ENCODE measurements at places on chromosomes 2 and 18.

GRCh38 chr18:57207124-57207916, 60.4 kb downstream of the BOD1L2 start:
- no peak for DNase-seq

DNA sequence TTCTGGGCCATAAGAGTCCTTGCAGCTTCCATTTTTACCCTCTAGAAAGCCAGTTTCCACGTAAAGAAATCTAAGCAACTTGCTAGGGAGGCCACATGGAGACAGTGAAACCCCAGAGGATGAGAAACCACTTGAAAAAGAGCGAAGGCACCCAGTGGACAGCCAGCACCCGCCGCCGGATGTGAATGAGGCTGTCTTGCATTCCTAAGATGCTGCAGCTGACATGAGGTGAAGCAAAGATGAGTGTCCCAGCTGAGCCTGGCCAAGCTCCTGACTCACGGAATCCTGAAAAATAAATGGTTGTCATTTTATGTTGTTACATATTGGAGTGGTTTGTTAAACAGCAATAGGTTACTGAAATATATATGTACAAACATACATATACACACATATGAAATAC, 65.9 kb upstream of the STPG4 start:
- DNase-seq: no peak

DNA sequence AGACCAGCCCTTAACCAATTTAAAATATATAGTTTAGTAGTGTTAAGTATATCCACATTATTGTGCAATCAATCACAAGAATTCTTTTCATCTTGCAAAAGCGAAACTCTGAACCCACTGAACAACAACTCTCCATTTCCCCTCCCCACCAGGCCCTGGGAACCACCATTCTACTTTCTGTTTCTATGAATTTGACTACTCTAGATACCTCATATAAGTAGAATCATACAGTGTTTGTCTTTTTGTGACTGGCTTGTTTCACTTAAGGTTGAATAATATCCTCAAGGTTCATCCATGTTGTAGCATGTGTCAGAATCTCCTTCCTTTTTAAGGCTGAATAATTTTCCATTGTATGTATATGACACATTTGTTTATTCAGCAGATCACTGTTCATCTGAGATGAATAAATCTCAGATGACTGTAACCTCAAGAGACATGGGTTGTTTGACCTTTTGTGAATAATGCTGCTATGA, 8.1 kb upstream of the SOS1 start:
- peak; percentile 88 for DNase-seq

DNA sequence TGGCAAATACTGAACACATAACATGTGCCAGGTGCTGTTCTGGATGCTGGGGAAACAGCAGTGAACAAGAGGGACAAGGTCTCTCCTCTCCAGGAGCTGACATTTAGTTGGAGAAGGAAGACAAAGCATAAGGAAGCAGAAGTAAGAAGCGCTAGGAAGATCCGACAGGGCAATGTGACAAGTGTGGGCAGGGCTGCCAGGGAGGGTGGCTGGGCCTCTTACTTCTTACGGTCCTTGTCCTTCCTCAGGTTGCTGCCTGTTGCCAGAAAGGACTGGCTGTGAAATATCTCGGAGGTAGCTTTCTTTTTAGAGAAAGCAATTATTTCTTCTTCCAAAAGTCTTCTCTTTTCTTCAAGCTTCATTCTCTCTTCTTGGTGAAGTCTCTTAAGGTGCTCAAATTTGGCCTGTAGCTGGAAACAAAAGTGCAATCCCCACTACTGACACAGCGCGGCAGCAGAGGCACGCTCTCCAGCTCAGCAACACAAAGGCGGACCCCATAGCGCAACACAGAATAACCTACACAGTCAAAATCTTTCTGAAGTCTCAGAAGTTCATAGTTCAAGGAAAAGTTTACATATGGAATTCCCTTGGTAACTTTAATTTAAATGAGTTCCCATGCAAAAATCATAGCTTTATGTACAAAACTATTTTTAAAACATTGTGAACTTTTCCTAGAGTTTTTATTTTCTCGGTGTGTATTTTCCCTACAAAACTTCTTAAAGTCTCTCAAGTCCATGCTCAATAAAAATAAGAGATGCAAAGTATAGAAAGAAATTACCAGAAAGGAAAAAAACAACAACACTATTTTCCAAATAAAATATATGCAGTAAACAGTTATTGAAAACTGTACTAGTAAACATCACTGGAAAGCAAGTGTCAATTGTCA, 67.7 kb downstream of the SEPTIN10 start:
- peak; percentile 28 for DNase-seq

- DNase-seq: no peak
These were observed 223.8 kb downstream of the DLGAP1 start for GRCh38 chr18:4231260-4231659.

- no peak for DNase-seq
These were observed 715.8 kb upstream of the SOX11 start for GRCh38 chr2:4976407-4976806.

DNA sequence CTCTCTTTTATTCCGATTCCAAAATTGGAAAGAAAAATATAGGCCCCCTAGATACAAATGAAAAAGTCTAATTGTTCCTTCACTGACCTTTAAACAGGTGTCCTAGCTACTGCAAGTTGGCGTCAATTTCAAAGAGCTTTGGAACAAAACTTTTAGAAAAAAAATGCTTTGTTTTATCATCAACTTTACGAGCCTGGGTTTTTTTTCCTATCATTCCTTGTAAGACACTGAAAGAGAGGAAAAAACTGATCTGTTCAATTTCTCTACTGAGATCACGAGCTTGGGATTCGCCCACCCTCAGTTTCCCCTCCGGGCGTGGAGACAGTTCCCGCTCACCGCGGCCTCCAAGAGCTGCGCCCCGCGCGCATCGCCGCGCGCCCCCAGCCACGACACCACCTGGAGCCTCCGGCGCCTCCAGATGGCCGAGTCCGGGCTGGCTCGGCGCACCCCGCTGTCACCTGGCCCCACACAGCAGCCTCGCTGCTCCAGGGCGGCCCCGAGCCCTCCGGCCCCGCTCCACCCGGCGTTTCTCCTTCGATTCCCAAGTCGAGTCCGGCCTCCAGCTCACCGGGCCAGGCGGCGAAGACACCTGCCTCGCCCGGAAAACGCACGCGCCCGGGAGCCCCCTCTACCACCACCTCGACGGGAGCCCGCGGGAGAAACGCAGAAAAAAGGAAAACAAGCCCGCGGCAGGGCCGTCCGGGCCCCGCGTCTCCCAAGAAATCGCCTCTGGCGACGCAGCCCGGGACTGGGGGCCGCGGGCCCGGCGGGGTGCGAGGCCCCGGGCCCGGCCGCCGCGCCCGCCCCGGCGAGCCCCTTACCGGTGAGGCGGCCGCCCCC, 656 bp downstream of the TBC1D8 start:
- DNase-seq: no peak

DNA sequence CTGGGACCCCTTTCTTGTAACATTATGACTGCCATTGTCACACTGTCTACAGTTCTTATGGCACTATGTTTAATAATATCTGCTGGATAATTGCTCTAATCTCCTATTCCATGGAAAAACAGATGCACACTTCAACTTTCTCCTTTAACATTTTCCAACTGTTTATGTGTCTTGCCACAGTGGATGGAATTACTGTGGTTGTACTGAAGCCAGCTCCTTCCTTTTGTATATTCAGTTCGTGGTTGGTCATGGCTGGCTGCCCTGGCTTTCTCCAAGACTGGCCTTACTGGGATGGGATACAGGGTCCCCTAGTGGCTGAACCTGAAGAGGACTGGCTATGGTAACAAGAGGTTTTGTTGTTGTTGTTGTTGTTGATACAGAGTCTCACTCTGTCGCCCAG, 113.9 kb downstream of the SS18 start:
- no peak for DNase-seq

- DNase-seq: no peak
These were observed 41.1 kb downstream of the FEZ2 start for GRCh38 chr2:36556842-36557241.

GRCh38 chr2:230798769-230799399, 65.9 kb upstream of the ITM2C start:
- peak; percentile 69 for DNase-seq

- no peak for DNase-seq
These were observed 1350.2 kb upstream of the FAM98A start for GRCh38 chr2:34949316-34949715.

- peak; percentile 75 for DNase-seq
These were observed 69.5 kb upstream of the PELI1 start for GRCh38 chr2:64213532-64214275.

DNA sequence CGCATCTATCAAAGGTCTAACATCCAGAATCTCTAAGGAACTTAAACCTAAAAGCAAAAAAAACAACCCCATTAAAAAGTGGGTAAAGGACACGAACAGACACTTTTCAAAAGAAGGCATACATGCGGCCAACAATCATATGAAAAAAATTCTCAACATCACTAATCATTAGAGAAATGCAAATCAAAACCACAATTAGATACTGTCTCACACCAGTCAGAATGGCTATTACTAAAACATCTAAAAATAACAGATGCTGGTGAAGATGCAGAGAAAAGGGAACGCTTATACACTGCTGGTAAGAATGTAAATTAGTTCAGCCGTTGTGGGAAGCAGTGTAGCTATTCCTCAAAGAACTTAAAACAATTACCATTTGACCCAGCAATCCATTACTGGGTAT, 38.0 kb downstream of the PPP3R1 start:
- no peak for DNase-seq

GRCh38 chr2:147531269-147531668, 313.6 kb upstream of the ACVR2A start:
- no peak for DNase-seq

DNA sequence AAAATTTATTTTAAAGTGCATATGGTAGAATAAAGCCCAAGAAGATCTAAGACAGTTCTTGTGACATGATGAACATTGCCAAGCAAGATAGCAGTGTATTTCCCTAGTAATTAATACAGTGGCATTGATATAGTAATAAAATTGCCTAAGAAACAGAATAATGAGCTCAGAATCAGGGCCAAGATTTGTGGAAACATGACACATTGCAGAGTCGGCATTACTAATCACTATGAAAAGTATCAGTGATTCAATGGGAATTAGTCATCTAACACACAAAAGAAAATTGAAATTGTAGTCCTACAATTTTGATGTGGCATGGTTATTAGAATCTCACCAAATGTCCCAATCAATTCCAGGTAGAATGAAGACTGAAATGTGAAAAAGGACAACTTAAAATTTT, 243.0 kb upstream of the CYRIA start:
- peak; percentile 31 for DNase-seq

DNA sequence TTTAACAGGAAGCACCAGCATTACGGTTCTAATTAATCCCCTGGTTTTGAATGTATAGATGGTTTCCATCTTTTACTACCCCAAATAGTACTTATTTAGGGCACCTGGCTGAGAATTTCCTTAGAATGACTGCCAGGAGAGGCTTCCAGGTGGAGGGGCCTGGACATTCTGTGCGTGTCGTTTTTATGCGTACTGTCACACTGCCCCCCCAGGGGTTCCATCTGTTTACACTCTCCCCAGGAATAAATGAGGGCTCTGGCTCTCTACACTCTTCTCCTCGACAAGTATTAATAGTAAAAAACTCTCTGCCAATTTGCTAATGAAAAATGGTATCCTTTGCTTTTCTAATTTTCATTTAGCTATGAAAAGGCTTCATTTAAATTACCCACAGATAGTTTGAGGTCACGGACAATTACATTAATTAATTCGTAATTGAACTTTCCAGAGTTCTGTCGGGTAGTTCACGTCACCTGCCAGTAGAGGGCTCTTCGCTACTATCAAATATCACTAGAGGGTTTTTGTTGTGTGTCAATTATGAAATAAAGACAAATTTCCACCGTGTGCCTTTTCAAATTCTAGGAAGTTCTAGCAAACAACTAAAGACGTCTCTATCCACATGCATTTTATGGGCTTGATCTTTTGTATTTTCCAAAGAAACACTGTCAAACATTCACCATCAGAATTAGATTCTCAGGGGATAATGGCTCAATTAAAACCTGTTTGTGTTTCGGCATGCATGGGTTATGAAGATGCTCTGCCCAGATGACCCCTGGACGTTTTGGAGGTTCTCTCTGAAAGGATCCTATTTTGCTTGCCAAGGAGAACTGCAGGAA, 88.8 kb upstream of the ASB18 start:
- DNase-seq: peak; percentile 74

DNA sequence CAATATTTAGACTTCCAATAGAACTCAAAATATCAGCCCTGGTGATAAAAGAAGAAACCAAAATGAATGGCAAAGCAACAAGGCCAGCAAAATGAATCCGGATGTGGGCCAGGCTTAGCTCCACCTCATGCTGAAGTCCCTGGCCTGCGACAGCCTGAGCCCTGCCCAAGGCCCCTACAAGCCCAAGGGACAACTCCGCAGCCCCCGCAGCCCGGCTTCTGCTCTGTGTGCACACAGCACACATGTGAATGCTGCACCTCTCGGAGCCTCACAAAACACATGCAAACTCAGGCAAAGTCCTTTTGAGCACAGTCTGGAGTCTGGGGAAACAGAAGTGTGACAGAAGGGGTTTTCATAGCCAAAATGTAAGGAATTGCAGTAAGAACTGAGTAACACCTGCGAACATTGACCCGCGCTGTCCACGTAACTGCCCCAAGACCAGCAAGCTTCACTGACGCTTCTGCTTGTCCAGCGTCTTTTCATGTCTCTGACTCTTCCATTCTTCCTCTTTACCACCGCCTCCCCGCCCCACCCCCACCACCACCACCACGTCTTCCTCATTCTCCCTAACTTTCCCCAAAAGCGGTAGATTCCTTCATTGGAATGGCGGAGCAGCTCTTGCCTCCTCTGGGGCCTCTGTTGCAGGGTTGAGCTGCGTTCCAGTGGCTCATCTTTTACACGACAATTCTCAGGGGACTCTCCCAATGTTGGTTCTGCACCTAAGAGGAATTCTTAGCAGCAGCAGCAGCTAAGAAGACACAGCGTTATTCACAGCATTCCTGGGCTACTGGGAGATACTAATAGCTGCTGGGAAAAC, 136.4 kb upstream of the COPS8 start:
- DNase-seq: no peak

- no peak for DNase-seq
These were observed 408.8 kb downstream of the HRH4 start for GRCh38 chr18:24869285-24869684.

DNA sequence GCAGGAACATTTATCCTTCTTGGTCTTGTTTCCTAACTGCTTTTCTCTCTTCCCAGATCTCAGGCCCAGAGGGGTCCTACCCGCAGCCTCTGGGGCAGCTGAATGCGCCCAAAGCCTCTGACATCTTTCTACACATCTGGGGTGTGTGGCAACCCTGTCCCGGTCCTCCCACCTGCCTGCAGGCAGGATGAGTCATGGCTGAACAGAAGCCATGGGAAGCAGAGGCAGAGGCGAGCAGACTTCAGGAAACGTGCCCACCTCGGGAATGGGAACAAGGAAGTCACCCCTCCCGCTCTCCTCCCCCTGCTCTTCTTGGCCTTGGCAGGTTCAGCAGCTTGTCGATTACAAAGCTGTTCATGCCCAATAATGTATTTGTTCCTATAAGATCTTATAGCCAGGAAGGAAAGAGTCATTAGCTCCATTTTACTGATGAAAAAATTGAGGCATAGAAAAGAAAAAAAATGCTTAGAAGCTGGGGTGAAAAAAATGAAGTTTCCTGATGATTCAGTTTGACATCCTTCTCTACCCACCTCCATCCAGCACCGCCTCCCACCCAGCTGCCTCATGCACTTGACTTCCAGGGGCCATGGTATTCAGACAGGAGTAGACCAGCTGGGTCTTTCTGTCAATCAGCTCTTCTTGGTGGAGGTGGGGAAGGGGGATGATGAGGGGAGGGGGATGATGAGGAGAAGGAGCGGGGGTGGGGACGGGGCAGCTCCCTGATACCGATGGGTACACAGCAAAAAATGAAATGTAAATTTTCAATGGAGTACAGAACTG, 10.4 kb upstream of the KCNF1 start:
- peak; percentile 22 for DNase-seq

GRCh38 chr2:75595541-75596395, 35.0 kb upstream of the EVA1A start:
- DNase-seq: no peak

GRCh38 chr2:48883661-48884060, 128.1 kb upstream of the LHCGR start:
- DNase-seq: no peak

Measured in inflammatory macrophage treated with lipopolysaccharide for 1 hour (primary cell).